Renal pelvis (tissue), 12 donors: ENCODE measurements at places on chromosomes 12 and 14. TPM values are rescaled to one million over a fixed set of nuclear protein-coding genes. Genes with fewer than 3 reads are reported as not detected.

DNA sequence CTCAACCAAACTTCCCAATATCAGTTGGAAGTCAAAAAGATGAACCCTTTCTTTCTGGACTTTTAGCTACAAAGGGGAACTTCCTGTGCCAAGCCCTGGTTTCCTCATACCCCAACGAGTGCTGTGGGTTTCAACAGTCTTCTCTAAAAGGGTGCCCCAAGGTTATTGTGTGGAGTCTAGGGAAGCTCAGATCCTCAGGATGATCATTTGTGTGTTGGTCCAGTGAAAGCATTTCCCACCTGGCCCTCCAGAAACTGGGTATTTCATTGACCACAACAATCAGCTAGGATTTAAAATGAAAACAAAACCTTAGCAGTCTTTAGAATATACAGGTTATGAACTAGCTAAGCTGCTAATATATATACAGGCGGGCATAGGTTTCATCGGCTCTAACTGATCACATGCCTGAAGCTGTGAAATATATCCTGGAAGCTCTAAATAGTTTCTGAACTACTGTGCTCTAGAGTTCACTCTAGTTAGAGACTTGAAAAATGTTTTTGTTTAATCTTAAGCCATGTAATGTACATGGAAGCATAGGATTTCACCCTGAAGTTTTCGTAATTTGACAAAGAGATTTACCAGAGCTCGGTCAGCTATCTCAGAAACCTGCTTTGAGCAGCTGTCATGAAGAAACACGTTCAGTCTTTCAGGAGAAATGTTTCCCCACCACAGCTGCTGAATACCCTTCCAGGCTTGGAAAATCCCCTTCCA lies 29.6 kb downstream of the P2RX4 start:
- no peak for DNase-seq

DNA sequence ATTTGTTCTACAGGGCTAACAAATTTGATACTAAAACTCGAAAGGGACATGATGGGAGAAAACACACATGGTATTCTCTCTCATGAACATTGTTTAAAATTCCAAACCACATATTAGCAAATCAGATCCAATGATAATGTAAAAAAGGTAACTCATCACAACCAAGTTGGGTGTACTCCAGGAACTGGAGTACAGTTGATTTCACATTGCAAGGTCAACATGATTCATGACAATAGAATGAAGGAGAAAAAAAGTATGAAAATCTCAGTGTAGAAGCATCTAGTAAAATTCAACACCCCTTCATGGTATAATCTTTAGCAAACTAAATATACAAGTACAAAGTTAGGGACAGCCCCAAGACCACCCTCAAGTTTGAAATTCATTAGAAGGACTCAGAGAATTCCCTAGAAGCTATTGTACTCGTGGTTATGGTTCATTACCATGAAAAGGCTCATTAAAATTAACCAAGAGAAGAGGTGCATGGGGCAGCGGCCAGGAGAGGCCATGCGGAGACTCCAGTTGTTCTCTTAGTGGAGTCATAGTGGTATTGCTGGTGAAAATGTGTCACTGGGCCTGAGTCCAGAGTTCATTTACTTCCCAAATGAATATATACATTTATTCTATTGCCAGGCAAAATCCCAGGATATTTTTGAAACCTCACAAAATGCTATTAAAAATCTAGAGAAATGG lies 3.1 kb upstream of the CDCA4 start:
- no peak for DNase-seq

GRCh38 chr14:71086567-71086966 lies 179.3 kb downstream of the PCNX1 start:
- no peak for DNase-seq

DNA sequence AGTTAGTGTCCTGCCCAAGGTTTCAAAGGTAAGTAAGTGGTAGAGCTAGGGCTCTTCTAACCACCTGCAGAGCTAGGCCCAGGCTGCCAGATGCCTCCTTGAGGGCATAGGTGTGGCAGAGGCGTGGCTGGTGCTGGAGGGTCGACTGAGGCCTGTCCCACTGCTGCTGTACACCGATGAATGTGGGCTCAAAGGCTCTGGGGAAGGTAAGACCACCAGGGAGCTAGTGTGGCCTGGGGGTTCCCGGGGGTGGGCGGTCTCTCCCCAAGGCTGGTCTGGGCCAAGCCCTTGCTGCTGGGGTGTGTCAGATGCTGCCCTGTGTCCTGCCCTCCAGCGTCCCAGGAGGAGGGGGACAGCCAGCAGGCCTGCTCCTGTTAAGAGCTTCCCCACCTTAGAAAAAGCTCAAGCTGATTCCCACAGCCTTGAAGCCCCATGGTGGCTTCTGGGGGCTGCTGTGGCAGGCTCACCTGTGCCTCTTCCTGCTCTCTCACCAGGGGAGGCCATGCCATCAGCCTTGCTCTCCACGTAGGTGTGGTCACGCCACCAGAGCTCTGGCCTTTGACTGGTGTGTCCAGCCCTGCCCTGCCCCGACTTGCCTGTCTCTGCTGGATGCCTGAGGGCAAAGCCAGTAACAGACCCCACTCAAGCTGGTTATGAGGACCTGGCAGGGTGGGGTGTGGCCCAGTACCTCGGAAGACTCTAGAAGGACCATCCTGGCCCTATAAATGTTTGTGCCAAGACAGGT lies 36.8 kb downstream of the SH2B3 start:
- no peak for DNase-seq

HPD gene
- 3.2 TPM for polyA plus RNA-seq

DNA sequence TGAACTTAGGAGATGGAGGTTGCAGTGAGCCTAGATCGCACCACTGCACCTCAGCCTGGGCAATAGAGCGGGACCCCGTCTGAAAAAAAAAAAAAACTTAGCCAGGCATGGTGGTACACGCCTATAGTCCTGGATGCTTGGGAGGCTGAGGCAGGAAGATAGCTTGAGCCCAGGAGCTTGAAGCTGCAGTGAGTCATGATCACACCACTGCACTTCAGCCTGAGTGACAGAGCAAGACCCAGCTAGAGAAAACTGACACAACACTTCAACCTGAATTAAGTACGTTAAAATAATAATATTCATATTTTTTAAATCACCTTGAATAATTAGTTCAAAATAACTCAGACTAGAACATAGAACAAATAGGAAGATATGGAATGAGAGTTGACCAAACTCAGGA lies 5.7 kb upstream of the CATSPERB start:
- DNase-seq: no peak

- DNase-seq: no peak
These were observed 471.5 kb upstream of the DCN start for GRCh38 chr12:91654087-91654486.
